Stimulated activated CD4-positive, alpha-beta T cell treated with anti-CD3 and anti-CD28 coated beads, Interleukin-4, amount 100 ng/mL, for 4 hours (primary cell): ENCODE measurements at places on chromosomes 16 and 17.

DNA sequence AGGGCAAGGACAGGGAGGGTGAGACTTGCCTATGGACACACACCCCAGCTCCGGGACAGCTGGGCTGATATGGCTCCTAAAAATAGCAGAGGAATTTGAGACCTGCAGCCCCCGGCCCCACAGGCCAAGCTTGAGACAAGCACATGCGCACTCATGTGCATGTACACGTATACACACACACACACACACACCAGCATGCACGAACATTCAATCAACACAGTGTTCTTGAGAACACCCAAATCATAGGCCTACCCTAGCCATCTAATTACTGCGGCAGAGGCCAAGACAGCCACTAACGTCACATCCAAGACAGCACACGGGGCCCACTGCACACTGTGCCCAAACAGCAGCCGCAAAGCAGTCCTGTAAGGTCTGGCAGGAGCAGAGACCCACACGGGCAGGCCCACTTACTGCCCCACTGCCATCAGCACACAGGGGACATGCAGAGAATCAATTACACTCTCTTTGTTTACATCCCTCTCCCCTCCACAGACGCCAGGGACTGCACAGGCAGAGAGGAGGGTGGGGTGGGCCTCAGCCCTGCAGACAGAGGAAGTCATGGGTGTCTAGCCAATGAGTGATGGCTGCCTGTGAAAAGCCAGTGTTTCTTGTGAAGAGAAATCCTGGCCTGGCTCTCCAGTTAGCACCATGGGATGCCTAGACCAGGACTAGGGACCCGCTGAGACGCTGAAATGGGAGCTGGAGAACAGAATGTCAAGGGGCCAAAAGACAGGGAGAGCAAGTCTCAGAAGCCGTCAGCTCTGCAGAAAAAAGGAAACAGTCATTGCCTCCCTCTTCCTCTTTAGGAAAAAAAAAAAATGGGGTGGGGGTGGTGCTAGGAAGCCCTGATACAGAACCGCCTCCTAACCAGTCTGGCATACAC is 39.3 kb downstream of the MYO18A start:
- no peak for DNase-seq

- DNase-seq = no peak
These were observed 8.5 kb upstream of the YPEL3 start for GRCh38 chr16:30104492-30104891.

DNA sequence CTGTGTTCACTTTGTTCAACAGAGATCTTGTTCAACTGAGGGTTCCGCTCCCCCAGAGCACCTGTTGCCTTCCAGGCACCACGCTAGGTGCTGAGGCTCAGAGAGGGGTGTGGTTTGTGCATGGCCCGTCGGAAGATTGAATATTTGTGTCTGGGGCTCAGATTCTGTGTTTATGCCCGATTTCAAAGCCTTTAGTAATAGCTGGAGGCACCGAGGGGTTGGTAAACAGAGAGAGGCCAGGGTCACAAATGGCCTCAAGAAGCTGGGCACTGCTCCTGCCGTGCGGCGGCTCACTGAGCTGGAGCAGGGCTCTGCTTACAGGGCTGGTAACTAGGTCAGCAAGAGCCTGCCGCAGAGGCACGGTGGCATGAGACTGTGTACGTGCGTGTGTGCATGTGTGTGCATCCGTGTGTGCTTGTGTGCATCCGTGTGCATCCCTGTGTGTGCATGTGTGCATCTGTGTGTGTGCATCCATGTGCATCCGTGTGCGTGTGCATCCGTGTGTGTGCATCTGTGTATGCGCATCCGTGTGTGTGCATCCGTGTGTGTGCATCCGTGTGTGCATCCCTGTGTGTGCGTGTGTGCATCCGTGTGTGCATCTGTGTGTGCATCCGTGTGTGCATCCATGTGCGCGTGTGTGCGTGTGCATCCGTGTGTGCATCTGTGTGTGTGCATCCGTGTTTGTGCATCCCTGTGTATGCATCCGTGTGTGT is 5.4 kb downstream of the ITGAE start:
- DNase-seq = no peak

DNA sequence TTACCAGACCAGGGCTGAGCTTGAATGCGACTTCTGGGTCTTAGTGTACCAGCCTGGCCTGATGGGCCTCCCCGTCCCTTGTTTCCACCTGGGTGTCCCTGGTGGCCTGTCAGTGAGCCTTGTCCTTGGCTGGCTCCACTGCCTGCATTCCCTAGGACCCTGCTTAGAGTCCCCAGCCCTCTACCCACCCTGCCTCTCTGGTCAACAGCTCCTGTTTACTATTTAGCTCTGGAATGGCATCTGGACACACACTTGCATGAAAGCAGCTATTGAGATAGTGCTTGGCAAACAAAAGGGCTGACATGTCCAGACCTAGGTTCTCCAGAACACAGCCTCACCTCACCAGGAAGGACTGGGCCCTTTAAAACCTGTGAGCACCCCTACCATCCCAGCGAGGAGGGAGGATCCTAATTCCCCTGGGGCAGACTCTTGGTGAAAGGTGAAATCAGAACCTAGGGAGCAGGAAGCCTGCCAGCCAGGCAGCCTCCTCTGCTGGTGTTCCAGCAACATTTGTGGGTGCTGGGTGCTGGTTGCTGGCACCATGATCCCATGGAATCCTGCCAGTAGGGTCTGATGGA is 38.8 kb downstream of the RAI1 start:
- DNase-seq = no peak

DNA sequence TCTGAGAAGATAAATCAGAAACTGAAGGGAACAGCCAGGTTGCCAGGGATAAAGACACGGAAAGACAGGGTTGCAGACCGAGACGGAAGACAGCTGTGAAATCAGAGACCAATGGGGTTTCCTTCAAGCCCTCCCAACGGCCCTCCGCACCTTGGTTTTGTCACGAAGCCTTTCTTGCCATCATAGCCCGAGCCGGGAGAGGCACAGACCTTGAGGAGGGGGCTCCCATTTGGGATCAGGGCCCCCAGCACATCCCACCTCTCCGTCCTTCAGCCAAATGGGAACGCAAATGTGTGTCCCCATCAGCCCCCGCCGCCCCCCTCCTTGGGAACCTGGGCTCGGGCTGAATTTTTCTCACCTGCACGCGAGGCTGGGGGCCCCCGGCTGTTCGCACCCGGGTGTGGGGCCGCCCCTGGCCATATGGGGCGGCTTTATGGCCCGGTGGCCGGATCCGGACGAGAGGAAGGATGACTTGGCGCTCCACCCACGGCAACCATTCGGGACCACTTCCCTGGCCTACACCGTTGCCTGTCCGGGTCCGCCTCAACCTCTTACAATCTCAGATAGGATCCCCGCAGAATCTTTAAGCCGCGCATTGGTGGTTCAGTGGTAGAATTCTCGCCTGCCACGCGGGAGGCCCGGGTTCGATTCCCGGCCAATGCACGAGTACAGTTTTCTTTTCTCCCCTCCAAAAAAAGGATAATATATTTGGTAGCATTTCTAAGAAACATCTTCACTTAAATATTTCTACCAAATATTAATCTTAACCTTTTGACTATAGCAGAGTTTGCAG is 1.4 kb upstream of the HES7 start:
- DNase-seq = peak; percentile 83

- no peak for DNase-seq
These were observed 72.7 kb downstream of the SDR42E1 start for GRCh38 chr16:81938326-81939163.

GRCh38 chr16:88298833-88299745 is 83.7 kb upstream of the ZNF469 start:
- no peak for DNase-seq

DNA sequence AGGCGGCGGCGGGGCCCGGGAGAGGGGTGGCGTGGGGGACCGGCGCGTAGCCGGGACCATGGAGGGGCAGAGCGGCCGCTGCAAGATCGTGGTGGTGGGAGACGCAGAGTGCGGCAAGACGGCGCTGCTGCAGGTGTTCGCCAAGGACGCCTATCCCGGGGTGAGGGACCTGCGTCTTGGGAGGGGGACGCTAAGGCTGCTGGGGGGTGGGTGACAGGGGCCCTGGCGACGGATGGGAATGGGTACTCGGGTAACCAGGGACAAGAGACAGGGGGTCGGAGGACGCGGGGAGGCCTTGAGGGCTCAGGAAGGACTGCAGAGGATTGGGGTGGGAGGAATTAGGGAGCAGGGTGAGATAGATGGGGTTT is 243 bp downstream of the RND2 start:
- DNase-seq = no peak

GRCh38 chr16:86874141-86874540 is 295.8 kb downstream of the FOXL1 start:
- DNase-seq = no peak

DNA sequence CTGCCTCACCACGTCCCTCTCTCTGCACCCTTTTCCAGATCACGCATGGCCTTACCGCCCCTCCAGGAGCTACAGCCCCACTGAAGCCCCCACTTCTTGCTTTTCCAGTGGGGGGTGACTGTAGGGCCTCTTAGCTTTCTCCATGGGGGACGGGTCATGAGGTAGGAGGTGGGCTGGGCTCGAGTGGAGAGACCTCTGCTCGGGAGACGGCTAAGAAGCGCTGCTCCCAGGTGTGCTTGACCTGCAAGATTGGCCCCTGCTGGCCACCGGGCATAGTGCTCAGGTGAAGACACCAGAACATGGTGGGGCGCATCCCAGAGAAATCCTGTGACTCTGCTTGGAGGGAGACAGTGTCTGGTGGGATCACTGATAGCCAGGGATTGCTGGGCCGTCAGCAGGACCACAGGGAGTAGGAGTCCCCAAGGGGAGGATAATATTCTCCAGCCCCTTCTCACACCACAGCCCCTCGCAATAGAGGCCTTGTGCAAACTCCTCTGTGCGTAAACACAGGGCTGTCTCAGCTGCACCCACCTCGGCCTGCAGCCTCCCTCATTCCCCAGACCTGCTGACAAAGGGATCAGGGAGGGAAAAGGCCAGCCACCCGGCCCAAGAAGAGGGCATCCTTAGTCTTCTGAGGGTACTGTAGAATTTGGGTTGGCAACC is 8.9 kb upstream of the GALK1 start:
- no peak for DNase-seq

DNA sequence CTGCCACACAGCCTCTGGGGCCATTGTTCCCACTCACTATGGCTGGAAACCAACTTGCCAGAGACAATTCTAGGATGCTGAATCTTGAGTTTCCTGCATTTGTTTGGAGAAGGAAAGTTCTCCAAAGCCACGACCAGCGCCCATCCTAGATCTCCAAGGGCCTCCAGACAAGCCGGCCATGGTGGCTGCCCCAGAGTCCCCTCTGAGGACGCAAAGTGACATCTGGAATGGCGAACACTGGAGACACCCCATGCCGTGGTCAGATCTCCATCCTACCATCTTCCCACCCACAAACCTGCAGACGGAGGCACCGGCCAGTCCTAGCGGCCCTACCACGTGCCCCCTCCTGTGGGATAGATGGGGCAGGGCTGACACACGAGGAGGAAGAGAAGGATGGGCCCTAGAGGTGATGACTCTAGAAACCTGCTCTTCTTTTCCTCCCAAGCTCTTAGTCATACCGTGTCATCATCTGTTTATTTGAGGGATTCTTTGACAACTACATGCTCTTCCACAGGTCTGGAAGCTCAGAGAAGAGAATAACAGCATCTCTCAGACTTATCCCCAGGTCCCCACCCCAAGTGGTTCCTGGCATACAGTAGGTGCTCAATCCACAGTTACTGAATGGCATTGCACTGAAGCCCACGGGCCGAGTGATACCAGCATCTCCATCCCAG is 71.3 kb downstream of the MYH11 start:
- DNase-seq = no peak

DNA sequence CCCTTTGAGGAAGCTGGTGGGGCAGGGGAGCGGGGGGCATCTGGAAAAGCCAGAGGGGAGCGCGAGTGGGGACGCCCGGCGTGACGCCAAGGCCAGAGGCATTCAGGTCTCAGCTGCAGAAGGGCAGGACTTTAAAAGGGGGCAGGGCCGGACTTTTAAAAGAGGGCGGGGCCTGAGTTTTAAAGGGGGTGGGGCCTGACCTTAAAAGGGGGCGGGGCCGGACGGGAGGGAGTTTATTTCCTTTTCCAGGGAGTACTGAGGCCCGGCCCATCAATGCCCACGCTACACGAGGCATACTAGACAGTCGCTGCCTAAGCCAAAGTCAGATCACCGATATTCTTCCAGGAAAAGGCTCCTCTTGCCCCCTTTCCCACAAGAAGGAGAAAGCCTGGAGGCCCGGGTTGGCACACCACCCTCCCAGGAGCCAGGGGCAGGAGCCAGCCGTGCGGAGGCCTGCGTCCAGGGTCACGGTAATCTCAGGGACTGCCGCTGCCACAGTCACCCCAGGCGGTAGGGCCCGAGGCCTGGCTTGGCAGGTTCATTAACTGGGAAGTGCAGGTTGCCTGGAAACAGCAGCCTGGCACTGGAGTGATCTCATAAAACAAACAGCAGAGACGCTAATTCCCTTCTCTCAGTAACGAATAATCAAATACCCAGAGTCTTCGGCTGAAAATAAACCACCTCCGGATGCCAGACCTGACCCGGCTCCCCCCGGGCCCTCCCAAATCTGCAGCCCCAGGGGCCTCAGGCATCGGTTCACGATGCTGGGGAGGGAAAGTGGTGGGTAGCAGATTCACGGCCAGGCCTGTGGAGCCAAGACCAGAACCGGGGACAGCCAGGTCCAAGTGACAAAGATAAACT is 90.7 kb downstream of the TIMM22 start:
- no peak for DNase-seq

DNA sequence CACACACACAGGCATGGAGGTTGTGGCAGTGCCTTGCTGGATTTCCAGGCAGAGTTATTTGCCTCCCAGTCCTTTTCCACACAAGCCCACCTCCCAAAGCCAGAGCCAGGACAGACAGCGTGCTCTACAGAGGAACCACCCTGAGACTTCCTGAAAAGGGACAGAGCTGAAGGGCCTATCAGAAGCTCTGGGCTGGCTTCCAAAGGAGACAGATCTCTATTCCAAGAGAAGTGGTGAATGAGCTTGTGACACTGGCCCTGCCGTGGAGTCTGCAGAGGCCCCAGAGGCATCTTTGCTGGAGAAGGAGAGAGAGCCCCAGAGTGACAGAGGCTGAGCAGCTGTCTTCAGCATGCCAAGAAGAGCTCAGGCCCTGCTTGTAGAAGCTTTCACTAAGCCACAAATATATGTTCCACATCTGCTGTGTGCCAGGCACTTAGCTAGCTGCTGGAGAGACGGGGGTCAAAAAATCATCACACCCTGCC is 8.3 kb upstream of the LPCAT2 start:
- DNase-seq = no peak
